ENCODE measurements at places on chromosomes 13 and 19. TPM values are rescaled to one million over a fixed set of nuclear protein-coding genes. Genes with fewer than 3 reads are reported as not detected.

DNA sequence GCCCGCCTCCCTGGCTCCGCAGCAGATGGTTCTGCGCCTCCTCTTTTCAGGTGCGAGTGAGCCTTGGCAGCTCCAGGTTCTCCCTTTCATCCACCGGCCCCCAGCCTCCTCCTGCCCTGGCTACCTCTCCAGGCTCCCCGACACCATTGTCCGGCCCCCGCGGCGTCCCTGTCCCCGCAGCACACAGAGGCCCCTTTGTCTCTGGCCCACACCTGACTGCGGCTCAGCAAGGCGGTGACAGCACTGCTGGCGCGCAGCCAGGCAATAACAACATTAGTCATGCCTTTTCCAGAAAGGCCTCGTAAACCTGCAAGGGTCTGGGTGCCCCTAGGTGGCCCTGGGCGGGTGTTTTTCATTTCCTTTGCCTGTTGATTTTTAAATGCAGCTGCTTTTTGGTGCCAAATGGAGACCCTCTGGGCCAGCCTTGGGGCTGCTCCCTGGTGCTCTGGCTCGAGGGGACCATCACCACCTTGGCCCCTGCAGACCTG lies 73.2 kb upstream of the MEDAG start:
- no peak for DNase-seq

- DNase-seq = no peak
Measured at GRCh38 chr19:47615230-47615629, 6.3 kb downstream of the BICRA start.

DNA sequence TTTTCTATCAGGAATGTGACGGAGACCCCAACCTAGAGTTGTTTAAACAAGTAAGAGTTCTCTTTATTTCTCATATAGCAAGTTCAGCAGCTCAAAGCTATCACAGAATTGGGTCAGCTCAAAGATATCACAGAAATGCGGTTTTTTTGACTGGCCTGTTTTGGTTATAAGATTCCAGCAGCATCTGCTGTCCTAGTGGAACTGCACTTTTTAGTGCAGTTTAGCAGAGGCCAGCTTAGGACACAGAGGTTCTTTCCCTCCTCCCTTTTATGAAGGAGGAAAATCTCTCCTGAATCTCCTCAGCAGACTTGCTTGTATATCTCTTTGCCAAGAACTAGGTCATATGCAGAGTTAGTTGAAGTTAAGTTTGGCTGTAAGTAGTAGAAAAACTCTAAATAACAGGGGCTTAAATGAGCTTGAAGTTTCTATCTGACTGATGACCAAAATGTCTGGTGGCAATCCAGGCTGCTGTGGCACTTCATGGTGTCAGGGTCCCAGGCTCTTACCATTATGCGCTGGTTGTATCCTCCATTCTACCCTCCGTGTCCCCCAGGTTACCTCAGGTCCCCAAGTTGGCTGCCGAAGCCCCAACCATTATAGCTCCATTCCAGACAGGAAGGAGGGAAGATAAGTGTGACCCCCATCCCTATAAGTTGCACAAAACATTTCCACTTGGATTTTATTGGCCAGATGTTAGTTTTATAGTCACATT lies 6.6 kb downstream of the PPP2R1A start:
- no peak for DNase-seq

The PEAK3 gene
- 0.44 TPM for total RNA-seq

The SIN3B gene
- 80.0 TPM for total RNA-seq

The SYT3 gene
- 0.29 TPM for total RNA-seq

- DNase-seq = no peak
Measured at GRCh38 chr13:97205982-97206381, 16.2 kb upstream of the MBNL2 start.

The OR4F17 gene
- not detected for total RNA-seq

GRCh38 chr19:56324436-56324835 lies 9.8 kb upstream of the ZSCAN5A start:
- no peak for DNase-seq

The ERICH4 gene
- not detected for total RNA-seq

- DNase-seq = no peak
Measured at GRCh38 chr13:34258646-34259386, 440.9 kb downstream of the RFC3 start.

The ZNF69 gene
- 11.9 TPM for total RNA-seq

GRCh38 chr13:113672002-113672651 lies 5.1 kb downstream of the GRK1 start:
- no peak for DNase-seq

- DNase-seq = no peak
Measured at GRCh38 chr13:101556676-101557123, 104.2 kb downstream of the ITGBL1 start.

GRCh38 chr13:50991579-50992521 lies 82.3 kb downstream of the RNASEH2B start:
- DNase-seq = no peak

DNA sequence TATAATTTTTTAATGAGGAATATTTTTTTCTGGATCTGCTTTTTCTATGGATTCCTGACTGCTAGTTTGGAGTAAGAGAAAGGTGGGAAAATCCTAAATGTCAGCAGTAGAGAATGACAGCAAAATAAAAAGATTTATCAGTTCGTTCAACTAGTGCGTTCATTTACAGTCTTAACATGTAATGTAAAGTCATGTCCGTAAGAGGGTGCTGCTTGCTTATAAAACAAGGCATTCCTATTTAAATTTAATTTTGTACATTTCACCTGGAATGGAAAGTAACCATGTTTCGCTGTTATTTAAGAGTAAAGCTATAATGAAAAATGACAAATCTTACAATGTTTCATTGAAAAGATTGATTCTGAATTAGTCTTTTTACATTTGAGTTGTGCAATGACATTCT lies 76.6 kb downstream of the ZMYM2 start:
- no peak for DNase-seq

GRCh38 chr19:40755791-40756190 lies 4.8 kb downstream of the SNRPA start:
- no peak for DNase-seq

DNA sequence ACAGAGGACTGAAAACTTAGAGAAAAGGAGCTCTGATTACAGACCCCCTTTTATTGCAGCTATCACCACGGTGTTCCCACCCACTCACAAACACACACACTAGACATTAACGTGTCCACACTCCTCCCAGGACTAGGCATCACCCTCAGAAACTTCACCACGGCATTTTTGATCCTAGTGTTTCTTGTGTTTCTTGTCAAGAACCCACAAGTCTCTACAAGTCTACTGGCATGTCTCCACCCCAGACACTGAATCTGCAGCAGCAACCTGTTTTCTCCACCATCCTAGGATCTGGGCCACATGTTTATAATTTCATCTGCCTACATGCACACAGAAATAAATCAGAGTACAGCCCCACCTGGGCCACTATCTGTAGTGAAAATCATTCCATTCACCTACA lies 4.3 kb downstream of the ZNF486 start:
- DNase-seq = no peak

The LSR gene
- total RNA-seq = 0.29 TPM

The OR7A5 gene
- total RNA-seq = not detected

DNA sequence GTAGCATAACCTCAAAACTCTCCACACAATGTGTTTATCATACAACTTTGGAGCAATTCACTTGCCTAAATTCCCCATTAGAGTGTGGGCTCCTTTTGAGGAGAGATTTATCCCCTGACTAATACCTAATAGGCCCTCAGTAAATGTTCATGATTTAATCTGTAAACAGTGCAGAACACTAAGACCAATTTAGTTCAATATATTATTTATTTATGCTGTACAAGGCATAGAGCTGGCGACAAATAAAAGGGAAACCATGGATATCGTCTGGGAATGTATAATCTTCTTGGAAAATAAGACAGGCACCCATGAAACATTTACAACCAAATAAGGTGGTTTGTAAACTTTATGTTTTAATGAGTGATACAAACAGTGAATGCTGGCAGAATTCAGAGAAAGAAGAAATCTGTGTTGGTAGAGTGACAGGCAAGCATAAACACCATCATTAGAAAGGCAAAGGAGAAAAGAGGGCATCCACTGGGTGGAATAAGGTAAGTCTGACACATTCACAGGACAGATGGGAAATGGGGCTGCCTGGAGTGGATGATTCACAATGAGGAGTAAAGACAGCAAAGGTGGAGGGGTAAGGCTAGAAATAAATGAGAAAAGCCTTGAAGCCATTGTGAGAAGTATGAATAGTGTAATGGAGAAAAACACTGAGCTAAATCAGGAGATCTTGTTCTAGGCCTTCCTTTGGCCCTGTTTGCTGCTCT lies 106.1 kb upstream of the MIR17HG start:
- no peak for DNase-seq

DNA sequence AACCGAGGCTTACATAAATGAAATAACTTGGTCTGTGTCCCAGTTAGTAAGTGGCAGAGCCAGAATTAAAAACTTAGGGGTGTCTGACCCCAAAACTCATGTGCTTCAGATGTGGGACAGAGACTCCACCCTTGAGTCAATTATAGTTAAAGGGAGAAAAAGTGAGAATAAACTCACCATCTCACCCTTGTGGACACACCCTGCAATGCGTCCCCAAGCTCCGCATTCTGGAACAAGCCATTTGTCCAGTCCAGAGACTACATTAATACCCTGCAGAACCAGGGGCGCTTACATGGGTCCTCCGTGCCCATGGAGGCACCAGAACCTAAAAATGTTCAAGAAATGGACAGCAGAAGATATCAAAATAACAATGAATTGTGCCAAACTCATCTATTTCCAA lies 207.0 kb upstream of the ZNF507 start:
- no peak for DNase-seq

- no peak for DNase-seq
Measured at GRCh38 chr19:10945264-10945663, 15.6 kb upstream of the SMARCA4 start.

The NLRP11 gene
- total RNA-seq = not detected

DNA sequence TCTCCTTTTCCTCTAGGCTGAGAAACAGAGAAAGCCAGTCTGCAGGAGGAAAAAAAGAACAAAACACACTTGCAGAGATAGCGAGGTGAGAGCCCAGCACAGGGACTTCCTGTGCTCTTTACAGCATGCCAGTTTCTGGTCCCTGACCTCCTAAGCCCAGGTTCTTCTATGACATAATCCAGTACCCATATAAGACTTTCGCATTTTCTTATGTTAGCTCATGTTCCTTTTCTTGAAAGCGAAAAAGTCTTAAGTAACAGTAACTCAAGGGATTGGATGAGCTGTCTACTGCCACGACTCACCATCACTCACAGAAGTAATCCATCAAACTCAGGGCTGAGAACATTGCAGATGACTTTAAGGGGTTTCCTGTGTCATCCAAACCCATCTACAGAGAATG lies 17.4 kb downstream of the CCDC70 start:
- DNase-seq = no peak

The SAE1 gene
- total RNA-seq = 110 TPM

- no peak for DNase-seq
Measured at GRCh38 chr19:17023805-17024204, 2.8 kb downstream of the CPAMD8 start.

DNA sequence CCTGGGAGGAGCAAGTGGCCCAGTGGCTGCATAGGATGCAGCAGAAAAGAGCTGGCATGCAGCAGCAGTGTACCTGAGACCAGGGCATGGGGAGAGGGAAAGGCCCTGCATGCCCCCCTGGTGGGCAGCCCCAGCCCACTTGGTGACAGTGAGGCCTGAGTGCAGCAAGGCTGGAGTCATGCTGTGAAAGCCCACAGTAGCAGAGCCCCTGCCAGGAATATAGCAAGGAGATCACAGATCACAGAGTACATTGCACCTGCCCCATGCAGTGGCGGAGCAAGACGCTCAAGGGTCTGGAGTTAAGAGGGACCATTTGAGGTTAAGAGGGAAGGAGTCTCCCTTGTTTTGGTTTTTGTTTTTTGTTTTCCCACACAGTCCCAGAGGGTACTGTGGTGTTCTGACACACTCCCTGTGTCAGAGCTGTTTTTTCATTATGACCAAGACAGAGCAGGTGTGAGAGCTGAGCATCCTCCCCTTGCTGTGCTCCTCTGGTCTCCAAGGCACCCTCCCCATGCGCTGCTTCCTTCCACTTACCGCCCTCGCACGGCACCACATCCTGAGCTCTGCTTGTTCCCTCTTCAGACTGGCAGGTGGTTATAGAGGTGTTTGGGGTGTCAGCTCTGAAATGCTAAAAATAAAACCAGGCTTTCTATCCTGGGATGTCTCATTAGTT lies 85.0 kb upstream of the UBL3 start:
- DNase-seq = no peak

DNA sequence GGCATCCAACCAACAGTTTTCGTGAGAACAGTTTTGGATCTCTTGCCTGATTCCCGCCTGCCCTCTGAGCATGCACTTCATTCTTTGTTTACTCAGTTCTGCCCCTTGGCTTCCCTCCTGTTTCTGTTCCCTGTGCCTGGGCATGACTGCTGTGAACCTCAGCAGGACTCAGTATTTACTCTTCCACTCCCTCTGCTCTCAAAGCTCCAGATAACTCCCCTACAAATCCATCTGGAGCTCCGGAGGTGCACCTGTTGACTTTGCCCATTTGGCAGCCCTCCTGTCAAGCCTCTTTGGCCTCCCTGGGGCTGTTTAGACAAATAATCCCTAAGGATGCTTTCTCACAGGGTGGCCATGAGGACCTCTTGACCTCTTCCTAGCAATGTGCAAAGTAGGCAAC lies 34.2 kb upstream of the ARGLU1 start:
- no peak for DNase-seq

The ITGBL1 gene
- 1,450 TPM for total RNA-seq

DNA sequence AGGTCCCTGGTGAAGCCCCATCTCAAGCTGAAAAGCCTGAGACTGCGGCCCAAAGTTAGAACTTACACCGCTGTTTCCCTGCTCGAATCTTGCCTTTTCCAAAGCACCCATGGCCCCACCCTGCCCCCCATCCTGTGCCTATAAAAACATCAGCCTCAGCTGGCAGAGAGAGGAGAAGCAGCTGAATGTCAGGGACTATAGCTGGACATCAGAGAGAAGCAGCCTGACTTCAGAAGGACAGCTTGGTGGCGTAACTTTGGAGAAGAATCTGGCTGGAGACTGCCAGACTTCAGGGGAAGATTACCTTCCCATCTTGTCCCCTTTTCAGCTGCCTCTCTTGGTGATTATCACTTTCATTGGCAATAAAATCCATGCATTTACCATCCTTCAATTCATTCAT lies 9.3 kb upstream of the RCBTB2 start:
- no peak for DNase-seq

The ZNF66 gene
- 5.7 TPM for total RNA-seq

DNA sequence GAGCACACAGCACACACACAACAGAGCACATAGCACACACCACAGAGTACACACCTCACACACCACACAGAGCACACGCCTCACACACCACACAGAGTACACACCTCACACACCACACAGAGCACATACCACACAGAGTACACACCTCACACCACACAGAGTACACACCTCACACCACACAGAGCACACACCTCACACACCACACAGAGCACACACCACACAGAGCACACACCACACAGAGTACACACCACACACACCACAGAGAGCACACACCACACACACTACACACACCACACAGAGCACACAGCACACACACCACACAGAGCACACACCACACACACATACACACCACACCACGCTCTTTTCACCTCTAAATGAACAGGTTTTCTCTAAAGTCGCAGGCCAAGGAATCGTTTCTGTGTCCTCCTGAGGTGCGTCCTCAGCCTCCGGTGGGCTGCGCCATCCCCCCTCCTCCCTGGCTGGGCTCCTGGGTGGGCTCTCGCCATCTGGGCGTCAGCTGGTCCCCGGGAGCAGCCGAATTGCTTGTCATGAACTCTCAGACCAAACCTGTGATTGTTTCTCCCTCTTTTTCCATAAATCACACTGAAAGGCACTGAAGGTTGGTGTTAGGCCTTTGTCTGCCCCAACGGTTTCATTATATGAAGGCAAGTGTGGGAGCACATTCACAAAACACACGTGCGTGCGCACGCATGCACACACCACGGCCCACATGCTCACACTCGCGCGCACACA lies 37.4 kb downstream of the TMEM255B start:
- DNase-seq = no peak

- no peak for DNase-seq
Measured at GRCh38 chr13:109715902-109716301, 70.5 kb downstream of the IRS2 start.

Measured in osteocyte (in vitro differentiated cells).